ENCODE measurements at places on chromosomes 7 and 10.
A peak's percentile ranks its signal among the peaks of the same experiment; 100 is the strongest.

DNA sequence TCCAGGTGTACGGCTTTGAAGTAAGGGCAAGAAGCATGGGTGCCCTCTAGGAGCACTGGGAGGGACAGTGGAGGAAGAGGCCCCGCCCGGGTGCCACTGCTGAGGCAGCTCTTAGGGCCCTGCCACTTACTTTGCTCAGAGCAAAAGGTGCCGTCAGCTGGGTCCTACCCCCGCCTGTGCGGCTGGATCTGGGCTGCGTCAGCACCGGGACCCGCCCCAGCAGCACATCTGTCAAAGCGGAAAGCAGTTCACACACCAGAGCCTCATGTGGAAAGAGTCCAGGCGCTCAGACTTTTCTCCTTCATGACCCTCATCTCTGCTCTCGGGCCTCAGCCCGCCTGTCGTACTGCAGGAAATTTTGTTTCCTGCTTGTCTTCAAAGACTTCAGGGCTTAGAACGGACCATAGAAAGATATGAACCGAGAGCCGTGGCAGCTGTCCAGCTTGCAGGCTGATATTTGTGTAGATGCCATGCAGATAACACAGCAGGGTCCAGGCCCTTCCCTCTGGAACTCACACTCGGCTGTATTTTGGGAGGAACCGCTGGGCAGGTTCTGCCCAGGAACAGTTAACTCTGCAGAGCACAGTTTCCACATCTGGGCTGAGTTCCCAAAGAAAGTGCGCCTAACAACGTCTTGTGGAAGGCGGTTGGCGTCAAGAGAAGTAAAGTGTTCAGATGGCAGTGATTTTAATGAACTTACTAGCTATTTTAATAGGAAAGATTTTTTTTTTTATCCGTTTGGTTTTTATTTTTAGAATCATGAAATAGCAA, 44.3 kb upstream of the PRKAR1B start:
- no peak for DNase-seq

GRCh38 chr10:106652279-106652678, 512.2 kb downstream of the SORCS1 start:
- no peak for DNase-seq

- DNase-seq, result no peak
Measured at GRCh38 chr10:68784476-68784875, 42.9 kb upstream of the STOX1 start.

- DNase-seq, result no peak
Measured at GRCh38 chr10:131204406-131205152, 106.9 kb downstream of the TCERG1L start.

DNA sequence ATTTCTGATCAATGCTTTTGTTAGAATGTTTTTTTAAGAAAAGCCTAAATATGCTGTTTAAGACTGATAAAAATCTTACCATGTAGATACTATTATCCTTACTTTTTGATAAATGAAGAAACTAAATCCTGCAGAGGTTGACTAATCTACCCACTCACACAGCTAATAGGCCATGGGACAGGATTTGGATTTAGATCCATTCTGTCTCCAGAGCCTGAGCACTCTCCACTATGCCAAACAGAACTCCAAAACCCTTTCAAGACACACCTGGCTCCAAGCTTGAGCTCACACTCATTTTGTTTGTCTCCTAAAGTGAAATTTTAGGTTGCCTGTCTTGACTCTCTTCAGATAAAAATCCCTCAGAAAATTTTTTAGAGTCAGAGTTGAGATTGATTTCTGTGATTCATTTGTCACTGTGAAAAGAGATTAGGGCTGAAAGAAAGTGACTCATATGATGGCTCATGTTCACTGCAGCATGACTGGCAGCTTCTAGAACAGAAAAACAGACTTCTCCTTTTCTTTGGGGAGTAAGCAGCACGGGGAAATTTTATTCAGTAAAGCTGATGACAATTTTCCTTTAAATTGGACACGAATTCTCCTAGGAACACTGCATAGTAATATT, 132.3 kb upstream of the POT1 start:
- no peak for DNase-seq

DNA sequence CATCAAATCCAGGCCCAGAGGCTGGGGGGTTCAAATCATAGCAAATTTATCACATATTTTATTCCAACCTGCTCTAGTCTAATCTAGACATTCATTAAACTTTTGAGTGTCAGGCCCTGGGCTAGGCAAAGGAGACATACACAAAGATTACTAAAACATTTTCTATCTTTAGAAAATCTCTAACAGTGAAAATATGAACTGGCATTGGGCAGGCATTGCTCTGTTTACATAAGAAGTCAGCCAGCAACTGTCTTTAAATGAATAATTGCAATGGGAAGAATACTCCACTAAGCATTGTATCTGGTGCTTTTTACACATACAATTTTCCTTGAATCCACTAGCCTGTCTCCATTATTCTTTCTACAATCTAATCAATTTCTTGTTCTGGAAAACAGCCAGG, 222.5 kb upstream of the LRRN3 start:
- DNase-seq, result no peak

- no peak for DNase-seq
Measured at GRCh38 chr10:22666287-22667092, 47.9 kb downstream of the PIP4K2A start.

DNA sequence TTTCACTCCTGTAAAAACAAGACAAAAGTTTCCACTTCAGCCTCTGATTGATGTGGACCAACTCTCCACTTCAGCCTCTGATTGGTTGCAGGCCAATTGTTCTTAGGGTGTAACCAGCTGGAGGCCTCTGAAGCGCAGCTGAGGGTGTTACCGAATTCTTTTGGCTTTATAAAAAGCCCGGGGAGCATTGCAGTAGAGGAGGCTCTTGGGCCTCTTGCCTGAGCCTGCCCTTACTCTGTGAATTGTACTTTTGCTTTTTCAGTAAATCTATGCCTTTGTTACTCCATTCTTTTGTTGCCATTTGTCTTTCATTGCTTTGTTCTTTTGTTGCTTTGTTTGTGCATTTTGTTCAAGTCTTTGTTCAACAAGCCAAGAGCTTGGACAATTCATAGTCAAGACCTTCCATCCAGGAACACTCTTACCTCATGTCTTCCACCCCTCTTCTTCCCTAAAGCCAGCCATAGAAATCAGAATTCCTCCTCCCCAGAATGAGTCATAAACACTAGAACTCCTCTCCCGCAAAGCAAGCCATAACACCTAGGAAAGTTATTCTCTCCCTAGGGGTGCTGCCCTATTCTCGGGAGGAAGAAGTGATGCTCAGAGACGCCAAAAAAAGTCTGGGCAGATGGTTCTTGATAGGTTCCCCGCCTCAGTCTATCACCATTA, 53.5 kb upstream of the ARMC3 start:
- DNase-seq, result no peak

DNA sequence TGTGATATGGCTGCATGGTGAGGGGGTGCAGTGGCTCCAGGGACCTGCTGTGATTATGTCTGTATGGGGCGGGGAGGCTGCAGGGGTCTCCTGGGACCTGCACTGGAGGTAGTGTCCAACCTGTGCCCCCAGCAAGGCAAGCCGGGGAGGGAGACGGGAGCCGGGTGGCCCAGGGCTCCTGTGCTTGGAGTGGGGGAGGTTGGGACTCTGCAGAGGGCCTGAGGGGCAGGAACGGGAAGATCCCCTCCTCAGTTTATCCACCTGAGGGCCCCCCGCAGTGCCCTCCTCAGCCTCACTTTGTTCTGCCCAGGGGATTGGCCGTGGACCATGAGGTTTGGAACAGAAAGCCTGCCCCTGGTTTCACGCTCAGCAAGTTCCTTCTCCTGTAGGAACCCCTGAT, 22.8 kb upstream of the PWWP2B start:
- no peak for DNase-seq

DNA sequence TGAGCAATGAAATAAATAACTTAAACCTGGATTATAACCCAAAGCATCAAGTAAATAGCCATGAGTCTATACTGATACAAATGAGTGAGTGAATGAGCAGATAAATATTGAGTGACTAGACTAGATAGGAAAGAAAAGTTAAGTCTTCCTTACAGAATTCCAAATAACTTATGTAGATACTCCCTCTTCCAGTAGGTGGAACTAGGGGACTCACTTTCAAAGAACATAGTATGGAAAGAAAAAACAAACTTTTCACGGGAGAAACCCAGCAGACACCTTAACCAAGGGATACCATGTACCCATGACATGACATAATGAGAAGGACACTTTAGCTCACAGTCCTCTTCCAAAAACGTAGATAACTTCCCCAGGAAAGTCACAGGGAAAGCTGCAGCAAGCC, 32.2 kb downstream of the CSGALNACT2 start:
- DNase-seq, result no peak

- DNase-seq, result peak; percentile 16
Measured at GRCh38 chr7:107173191-107173590, 4.4 kb downstream of the HBP1 start.

DNA sequence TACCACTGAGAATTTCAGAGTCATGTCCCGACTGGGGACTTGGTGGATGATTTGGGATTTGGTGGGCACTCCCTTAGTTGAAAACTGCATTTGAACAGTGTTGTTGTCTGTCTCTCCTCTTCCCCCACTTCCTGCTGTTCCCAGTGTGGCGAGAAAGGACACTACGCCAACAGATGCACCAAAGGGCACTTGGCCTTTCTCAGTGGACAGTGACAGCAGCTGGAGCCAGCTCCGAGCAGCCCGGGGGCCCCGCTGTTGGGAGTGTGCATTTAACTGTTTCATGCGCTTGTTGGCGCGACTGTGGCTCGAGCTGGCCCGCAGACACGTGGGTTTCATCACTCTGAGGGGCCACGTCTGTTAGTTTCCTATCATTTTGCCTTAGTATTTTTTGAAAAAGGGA, 9.7 kb downstream of the ATP5MF start:
- DNase-seq, result no peak

- DNase-seq, result no peak
Measured at GRCh38 chr7:51772190-51772589, 455.6 kb upstream of the COBL start.

GRCh38 chr7:100472854-100473499, 6.0 kb downstream of the TSC22D4 start:
- no peak for DNase-seq

DNA sequence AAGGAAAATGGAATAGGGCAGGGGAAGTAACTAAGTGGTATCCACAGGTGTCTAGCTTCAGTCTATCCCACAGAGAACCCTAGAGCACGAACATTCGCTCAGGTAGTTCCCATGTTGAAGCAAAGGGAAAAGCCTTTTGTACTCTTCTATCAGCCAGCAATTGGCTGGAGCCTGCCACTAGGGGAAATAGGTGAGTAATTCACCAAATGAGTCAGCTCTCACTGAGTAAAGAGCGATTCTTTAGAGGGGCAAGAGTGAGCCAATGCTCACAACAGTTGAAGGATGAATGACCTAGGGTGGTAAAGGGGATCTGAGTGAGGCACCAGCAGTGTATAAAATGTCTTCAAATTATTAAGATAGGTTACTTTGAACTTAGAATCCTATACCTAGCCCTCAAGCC, 94.1 kb upstream of the ZNF800 start:
- no peak for DNase-seq

DNA sequence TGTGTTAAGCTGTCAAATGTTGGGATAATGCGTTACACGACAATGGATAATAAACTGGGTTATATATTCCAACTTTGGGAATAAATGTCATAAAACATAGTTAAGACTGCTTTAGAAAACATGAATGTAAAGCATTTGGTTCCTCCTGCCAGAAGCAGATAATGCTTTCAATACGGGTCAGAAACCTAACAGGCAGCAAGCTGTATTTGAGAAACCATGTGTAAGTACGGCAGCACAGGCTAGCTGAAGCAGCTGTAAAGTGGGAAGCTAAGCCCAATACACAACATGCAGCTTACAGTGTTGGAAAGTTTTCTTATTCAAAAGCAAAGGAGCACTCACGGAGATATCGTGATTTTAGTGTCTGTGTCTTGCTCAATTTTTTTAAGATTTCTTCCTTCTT, 46.5 kb downstream of the MALSU1 start:
- no peak for DNase-seq

- DNase-seq, result no peak
Measured at GRCh38 chr7:105084581-105084980, 70.6 kb downstream of the KMT2E start.

All from NCI-H2029 (cell line).